Endothelial cell of umbilical vein (primary cell): ENCODE measurements at places on chromosomes 13 and 19.

DNA sequence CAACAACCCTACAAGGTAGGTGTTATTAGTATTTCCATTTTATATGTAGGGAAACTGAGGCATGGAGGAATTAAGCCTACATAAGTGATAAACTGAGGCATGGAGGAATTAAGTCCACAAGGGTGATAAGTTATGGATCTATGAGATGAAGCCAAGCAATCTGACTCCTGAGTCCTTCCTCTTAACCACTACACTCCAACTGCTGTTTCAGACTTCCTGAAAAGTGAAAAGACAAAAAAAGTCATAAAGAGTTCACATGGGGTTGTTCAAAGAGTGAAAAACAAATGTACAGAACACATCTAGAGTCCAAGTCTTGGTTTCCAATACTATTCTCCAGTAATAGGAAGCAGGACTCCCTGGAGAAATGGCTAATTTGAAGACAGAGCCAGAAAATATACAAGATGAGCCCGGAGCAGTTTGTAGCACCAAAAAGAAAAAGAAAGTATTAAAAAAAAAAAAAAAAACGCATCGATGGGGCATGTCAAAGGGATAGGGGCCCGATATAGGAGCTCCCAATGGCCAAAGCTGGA, 12.1 kb downstream of the CRYL1 start:
- DNase-seq: peak; percentile 46

DNA sequence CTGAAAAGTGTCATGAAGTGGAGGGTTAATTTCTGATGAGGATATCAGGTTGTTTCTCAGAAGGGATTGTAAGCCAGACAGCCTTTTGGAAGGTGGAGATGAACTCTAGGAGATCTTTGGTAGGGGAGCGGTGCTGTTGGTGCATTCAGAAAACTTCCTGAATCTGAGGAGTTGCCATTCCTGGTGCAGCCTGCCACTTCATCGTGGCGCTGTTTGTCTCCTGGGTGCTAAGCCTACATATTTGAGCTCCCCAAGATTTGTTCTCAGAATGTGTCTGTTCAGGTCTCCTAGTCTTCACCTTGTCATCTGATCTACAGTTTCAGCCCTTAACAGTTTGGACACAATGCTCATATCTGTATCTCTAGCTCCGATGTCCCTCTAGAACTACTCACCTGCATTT, 285.6 kb downstream of the MTUS2 start:
- DNase-seq: no peak

DNA sequence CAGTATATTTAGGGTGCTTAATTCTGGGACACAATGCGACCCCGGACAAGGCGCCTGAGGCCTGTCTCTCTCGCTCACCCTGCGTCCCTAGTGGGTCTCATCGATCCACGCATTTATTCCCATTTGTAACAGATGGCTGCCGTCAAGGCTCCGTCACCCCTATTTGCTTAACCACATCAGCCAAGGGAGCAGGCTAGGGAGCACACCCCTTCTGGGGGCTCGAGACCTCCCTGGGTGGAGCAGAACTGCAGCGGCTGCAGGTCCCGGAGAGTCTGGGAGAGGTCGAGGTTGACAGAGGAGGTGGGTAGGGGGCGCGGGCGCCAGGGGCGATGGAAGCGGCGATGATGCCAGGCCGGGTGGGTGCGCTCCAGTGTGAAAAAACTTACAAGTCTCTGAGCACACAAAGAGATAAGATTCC, 507 bp downstream of the ALG5 start:
- DNase-seq: no peak

- no peak for DNase-seq
Measured at GRCh38 chr13:67343777-67344176, 113.6 kb upstream of the PCDH9 start.

DNA sequence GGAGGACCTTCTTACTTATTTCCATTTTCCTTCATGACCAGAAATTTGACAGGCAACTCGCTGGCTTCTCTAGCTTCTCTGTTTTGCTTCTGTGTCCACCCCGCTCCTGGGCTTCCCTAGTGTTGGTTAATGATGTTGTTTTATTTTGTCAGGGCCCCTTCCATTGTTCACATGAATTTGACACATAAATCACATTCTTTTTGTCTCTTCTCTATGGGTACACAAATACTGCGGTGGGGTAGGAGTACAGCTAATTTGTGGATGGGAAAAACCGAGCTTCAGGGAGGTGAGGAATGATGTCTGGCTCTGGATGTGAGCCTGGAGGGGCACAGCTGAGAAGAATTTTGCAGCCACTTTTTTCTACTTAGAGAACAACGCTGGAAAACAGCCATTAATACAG, 199.8 kb downstream of the DNAJC15 start:
- no peak for DNase-seq

DNA sequence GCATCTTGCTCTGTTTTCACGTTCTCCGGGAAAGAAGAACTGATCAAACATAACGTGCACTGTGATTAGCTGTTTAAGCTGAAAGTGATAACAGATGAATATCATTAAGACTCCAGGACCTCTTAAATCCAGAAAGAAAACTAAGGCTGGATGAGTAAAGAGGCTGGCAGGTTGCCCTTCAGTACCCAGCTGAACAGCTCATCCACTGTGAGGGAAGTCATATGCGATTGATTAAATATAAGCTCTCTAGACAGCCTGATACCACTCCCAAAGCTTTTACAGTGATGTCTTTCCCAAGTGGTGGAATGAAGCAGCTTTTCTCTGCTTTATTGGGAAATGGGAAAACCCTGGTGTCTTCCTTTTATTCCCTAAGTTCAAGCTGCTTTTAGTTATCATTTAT, 116.9 kb downstream of the EFNB2 start:
- no peak for DNase-seq

- no peak for DNase-seq
Measured at GRCh38 chr13:30752201-30752797, 17.0 kb downstream of the ALOX5AP start.

GRCh38 chr19:13459351-13459750, 46.9 kb downstream of the CACNA1A start:
- DNase-seq: no peak

GRCh38 chr19:38932425-38933179, 1.9 kb downstream of the MRPS12 start:
- peak; percentile 43 for DNase-seq

DNA sequence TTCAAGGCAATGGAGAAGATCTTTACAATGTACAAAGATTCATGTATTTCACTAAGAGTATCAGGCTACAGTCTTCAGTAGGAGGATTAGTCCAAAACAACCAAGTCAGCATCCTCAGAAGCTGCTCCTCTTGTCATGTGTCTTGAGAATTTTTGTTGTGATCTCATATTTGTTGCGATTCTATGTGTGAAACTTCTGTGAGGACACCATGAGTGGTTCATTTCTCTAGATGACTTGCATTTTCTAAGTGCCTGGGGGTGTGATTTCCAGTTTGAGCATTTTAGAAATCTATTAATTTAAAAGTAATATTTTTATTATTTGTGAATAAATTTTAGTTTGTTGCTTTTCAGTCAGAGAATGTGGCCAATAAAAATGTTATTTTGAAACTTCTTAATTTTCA, 94.5 kb downstream of the RAP2A start:
- DNase-seq: no peak

DNA sequence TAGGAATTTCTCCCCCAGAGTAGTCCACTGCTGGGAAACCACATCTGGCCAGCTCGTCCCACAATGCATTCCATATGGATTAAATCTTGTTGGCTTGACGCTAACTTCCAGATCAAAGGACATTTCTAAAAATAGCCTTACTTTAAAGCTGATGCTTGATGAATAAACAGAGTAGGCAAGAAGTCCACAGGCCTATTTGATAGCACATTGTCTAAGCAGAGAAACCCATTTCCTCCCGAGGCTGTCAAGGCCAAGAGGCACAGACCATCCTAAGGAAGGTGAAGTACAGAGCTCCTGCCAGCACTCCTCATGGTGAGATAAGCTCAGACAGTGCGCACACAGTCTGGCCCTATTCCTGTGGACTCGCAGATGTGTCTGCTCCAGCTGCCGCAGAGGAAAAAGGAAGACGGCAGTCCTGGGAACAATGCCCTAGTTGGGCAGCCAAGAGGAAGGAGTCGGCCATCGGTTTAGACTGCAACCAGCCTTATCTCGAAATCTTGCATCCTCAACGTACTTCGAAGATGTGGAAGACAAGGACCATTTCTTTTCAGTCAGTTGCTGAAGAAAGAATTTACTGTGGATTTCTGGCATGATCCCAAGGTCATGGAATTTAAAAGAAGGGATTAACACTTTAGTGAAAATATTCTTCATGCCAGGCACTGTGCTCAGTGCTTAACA, 156.8 kb downstream of the RGCC start:
- DNase-seq: peak; percentile 98

DNA sequence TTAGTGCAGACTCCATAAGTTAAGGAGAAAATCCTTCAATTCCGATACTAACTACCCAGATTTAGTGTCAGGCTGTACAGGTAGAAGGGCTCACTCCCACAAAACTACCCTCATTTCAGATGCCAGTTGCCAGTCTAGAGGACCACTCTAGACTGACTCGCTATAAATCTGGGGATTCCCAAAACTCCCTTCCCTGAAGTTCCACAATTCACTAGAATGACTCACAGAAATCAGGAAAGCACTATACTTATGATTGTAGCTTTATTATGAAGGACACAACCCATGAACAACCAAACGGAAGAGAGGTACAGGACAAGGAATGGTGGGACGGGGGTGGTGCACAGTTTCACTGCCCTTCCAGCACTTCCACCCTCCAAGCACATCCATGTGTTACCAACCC, 321.2 kb downstream of the DIAPH3 start:
- DNase-seq: peak; percentile 17

GRCh38 chr13:24746618-24747247, 17.2 kb upstream of the RNF17 start:
- no peak for DNase-seq

DNA sequence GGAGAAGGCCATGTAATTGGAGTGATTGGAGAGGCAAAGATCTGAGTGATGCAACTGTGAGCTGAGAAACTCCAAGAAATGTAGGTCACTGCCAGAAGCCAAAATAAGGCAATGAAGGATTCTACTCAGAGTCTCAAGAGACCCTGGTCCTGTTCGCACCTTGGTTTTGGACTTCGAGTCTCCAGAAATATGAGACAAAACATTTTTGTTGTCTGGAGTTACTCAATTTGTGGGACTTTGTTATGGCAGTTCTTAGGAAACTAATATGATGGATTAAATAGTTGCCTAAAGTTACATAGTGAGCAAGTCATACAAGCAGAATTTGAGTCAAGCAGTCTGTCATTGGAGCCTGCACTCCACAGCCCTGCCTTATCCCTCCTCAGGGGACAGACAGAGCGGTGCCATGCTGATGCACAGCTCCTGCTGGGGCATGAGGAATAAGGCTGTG, 104.2 kb downstream of the ITGBL1 start:
- DNase-seq: no peak
